RCC 7860 (cell line): ENCODE measurements at places on chromosomes 6 and 20.

GRCh38 chr6:15653581-15653980, 9.2 kb downstream of the DTNBP1 start:
- no peak for DNase-seq

DNA sequence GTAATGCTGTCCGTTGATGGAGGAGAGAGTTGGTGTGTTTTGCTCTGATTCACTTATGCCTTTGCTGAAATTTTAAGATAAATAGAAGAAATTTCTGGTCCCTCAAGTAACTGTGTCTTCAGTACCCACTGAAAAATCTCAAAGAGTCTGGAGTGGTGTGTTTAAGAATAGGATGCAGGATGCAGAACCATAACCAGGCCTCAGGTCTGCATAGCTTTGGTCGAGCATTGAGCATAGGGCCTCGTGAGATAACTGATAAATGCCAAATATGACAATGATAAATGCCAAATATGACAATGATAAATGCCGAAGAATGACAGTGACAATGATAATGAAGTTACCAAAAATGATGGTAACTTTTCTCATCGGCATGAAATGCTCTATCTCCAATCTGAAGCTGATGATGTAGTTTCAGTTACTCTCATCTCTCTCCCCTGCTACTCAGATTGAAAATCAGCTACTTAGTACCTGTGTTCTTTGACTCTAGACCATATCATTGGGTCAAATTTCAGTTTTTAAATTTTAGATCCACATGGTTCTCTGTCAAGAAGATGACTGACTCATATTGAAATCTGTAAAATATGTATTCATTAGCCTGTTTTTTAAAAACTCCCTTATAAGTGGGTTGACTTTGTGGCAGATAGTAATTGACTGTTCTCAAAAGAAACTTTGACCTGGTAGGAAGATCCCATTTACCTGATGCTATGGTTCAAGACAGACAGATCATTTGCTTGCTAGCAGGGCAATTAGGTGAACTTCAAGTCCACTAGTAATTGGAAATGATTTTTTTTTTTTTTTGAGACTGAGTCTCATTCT, 96.6 kb downstream of the SLC16A10 start:
- DNase-seq, result no peak

GRCh38 chr6:112934433-112935327, 587.5 kb downstream of the RFPL4B start:
- DNase-seq, result no peak

GRCh38 chr6:108921547-108922361, 73.5 kb downstream of the ARMC2 start:
- DNase-seq, result no peak
